ENCODE measurements at places on chromosomes 13 and 19.

DNA sequence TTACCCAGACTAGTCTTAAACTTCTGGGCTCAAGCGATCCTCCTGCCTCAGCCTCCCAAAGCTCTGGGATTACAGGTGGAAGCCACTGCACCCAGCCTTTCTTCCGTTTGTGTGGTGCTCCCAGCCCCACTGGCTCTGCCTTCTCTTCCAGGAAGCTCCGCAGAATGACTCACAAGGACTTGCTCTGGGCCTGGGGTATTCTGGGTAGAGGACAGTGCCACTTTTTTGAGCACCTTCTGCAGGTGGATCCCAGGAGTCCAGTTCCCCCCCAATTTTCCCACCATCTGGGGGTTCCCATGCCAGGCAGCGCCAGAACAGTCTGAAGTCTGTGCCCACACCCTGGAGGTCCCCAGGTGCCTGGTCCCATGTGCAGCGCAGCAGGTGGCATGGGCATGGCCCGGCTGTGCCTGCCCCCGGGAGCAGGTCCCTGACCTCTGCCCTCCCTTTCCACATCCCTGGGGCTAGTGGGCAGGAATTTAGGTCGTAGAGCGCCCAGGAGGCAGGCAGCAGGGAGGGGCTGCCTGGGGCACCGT lies 1.6 kb downstream of the REEP6 start:
- DNase-seq, result no peak

GRCh38 chr13:80399340-80400163 lies 58.6 kb upstream of the SPRY2 start:
- no peak for DNase-seq

GRCh38 chr13:60012488-60012887 lies 151.2 kb downstream of the DIAPH3 start:
- no peak for DNase-seq

DNA sequence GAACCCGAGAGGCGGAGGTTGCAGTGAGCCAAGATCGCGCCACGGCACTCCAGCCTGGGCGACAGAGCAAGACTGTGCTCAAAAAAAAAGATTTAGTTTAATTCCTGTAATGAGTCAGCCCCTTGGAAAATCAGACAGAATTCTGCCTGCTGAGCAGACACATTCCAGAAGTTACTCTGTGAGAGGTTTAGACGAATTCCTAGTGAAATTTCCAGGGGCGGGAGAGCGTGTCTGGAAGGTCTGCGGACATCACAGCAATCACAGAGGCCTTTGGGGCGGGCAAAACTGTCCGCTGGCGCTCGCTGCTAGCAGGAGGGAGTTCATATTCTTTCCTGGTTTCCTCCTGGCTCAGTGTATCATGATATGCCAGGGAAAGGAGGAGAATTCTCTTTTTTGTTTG lies 17.5 kb downstream of the MISP start:
- no peak for DNase-seq

GRCh38 chr13:78430166-78430791 lies 173.1 kb downstream of the POU4F1 start:
- DNase-seq, result no peak

DNA sequence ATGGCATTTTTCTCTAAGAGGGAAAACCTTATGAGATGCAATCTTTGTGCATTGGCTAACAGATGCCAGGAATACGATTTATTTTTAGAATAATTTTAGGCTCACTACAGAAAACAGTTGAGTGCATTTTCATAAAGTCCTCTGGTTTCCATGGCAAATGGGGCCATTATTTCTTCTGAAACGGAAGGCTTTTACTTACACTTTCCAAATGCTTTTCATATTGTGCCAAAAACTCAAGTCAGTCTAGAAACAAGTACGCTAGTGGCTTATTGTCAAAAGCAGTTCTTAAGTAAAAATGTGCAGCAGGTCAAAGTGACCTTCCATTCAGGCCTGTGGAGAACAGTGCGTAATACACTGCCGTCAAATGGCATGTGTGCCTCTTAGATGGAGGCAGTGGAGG lies 628.7 kb downstream of the EFNB2 start:
- no peak for DNase-seq

DNA sequence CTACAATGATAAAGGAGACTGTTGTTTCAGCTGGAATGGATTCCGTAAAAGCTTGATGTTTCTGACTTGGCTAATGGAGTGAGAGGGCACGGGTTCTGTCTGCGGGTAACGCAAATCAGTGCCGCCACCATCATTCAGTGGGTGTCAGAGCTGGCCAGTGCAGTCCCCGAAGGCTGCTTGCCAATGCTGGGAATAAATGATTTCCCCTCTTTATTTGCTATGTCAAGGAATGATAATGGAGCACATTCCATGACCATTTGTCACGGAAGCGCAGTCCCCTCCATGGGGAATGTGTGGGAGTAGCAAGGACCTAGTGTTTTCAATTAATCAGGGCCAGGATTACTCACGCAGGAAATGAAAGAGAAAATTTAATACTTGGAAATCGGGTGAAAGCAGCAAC lies 899.3 kb downstream of the UQCRFS1 start:
- no peak for DNase-seq

- no peak for DNase-seq
Observed at GRCh38 chr19:835210-835810, 5.5 kb upstream of the PRTN3 start.

- DNase-seq, result no peak
Observed at GRCh38 chr13:94454334-94454733, 25.1 kb downstream of the DCT start.

GRCh38 chr13:107271227-107271626 lies 703.3 kb upstream of the ARGLU1 start:
- no peak for DNase-seq

- DNase-seq, result no peak
Observed at GRCh38 chr13:92547266-92547665, 679.3 kb upstream of the GPC6 start.

DNA sequence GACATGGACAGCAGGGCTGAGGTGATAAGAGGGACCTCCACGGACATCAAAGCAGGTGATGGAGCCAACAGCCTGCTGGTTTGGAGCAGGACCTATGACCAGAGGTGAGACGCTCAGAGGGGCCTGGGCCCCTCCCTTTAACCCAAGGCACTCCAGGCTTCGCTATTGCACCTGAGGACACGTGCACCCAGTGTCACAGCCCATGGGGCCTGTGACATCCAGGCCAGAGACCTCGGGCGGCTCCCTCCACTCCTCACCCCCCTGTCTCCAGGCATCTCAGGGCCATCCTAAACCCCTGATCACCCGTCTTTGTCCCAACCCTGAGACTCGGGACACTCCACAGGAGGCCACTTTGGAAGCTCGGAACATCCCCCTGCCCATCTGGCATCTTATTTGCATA lies 12.9 kb downstream of the ADGRE5 start:
- DNase-seq, result no peak

DNA sequence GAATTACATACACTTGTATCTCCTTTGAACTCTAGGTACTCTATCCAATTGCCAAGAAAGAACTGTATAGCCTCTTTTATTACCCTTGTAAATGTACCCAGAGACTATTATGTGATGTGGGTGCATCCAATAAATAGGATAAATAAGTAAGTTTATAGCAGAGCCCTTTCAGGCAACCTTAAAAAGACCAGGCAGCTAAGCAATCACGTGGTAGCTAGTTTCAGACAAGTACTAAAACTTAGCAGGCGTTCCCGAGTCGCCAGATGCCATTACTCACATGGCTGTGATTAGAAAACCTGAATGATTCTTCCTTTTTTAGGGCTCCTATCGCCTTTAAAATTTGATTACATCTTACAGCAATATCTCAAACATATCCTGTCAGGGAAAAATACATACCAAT lies 1303.0 kb downstream of the EFNB2 start:
- no peak for DNase-seq

DNA sequence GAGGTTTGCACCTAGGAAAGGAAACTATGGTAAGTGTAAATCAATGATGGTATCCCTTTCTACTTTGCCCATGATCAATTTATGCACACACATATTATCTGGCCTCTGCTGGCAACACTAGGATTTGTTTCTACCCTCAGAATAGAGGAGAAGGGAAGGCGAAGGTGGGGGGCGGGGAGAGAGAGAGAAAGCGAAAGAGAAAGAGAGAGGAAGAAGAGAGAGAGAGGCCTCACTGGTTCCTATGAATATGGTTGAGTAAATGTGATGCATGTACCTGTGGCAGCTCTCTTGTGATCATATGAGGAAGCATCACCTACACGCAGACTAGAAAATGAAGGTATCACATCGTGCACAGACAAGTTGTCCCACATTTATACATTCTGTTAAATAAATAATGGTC lies 882.0 kb upstream of the SLITRK6 start:
- DNase-seq, result no peak

- DNase-seq, result no peak
Observed at GRCh38 chr19:15421721-15422260, 3.0 kb upstream of the AKAP8L start.

GRCh38 chr19:41398050-41398418 lies 416 bp downstream of the BCKDHA start:
- no peak for DNase-seq

DNA sequence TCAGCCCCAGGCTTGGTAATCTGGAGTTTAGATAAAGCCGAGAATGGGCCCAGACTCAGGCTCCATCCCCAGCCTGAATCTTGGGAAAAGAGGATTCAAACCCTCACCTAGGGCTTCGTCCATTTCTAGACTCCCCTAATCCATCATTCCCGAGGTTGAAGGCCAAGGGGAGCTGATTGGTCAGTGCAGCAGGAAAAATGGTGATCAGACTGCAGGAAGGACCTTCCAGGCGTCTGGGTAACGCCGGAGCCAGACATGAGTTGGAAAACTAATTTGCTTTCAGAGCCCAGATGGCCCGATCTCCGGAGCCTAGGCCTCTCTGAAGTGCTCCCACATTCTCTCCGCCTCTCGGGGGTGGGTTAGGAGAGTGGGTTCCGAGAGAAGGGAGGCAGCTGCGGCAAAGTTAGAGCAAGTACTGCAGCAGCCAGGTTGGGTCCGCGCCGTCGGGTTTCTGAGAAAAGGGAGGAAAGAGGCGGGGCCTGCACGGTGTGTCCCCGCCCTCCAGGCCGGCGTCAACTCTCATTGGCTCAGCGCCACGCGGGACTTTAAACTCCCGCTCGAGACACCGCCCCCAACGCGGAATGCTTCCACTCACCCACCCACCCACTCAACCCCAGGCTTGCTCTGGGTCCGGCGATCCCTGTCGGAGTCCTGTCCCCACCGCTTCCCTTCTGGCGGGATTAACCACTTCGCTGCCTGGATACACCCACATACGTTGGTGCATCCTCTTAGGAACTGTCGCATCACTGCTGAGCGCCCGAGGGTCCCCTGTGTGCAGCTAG lies 788 bp upstream of the RTBDN start:
- DNase-seq, result no peak

DNA sequence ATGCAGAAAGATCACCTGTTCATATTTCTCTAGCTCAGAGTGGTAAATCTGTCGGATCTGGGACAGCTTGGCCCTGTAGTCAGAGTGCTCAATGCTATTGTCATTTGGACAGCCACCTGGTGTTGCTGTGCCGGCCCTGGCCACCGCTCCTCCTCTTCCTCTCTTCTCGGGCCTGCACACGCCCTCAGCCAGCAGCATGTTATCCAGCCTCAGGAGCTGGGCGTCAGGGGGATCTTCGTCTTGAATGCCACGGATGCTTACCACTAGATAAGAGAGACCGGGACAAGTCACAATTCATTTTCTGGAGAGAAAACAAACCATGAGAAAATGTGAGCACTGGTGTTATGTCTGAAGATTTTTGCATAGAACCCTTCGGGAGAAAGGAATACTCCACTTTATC lies 32.5 kb downstream of the CILP2 start:
- no peak for DNase-seq

- DNase-seq, result no peak
Observed at GRCh38 chr13:91045351-91046034, 302.0 kb upstream of the MIR17HG start.

GRCh38 chr19:1316466-1316865 lies 30.8 kb downstream of the EFNA2 start:
- DNase-seq, result no peak

DNA sequence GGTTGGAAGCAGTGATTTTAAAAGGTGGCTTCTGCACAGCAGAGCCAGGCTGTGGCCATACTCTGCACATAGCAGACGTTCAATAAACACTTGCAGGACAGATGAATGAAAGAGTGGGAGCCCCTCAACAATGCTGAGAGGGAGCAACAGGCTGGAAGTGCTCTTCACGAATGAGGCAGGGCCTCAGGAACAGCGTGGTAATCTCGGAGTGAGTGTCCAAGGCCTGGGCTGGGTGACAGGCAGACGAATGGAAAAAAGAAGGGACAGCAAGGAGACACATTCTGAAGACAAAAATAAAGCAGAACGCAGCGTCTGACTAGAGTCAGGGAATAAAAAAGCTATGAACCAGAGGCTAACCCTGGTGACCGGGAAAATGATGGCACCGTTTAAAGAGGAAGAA lies 11.1 kb downstream of the GJA3 start:
- DNase-seq, result no peak

- DNase-seq, result no peak
Observed at GRCh38 chr19:38068826-38069225, 155.2 kb downstream of the DPF1 start.

- DNase-seq, result no peak
Observed at GRCh38 chr19:32811151-32811550, 58.4 kb downstream of the SLC7A9 start.

GRCh38 chr19:31223740-31224534 lies 125.3 kb downstream of the TSHZ3 start:
- no peak for DNase-seq

DNA sequence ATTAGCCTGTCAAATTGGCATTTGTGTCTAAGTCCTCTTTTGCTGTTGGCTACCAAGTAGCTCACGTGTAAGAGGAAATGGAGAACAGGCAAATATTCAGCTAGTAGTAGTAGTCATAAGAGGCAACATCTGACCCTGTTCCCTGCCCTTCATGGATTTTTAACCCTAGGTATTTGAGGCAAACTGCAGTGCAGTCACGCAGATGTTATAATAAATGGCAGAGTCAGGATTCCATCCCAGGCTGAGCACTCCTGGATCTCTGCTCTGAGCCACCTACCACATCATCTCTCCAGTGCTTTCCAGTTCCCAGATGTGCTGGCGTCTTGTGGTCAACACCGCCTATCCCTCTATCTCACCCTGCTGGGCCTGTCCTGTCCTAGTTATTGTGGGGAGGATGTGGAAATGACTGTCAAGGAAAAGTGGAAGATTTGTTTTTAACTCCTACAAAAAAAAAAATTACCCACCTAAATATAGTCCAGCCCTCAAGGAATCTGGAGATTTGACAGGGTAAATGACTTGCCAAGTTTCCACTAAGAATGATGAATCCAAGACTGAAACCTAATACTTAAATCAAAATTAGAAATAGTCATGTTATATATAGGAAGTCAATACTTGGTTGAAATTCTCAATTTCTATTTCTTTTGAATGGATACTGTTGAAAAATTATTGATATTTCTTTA lies 322.9 kb downstream of the GPC6 start:
- no peak for DNase-seq
